ENCODE measurements at places on chromosomes 5 and 9. TPM values are rescaled to one million over a fixed set of nuclear protein-coding genes. Genes with fewer than 3 reads are reported as not detected.

GRCh38 chr5:18433336-18433735 is 799.1 kb downstream of the TAF11L14 start:
- no peaks in the 10 kb centered on the region for H3K27me3 ChIP-seq
- ATAC-seq, result no peak
- H3K36me3 ChIP-seq, result no peaks in the 10 kb centered on the region
- H3K4me3 ChIP-seq, result no peak overlapping the region
- H3K27ac ChIP-seq, result no peak overlapping the region

GRCh38 chr9:117737721-117738226 is 33.6 kb downstream of the TLR4 start:
- H3K27me3 ChIP-seq, result peaks cover 11% of the 10 kb centered on the region
- peaks cover 7% of the 10 kb centered on the region for H3K4me1 ChIP-seq
- H3K4me3 ChIP-seq, result no peak overlapping the region

DNA sequence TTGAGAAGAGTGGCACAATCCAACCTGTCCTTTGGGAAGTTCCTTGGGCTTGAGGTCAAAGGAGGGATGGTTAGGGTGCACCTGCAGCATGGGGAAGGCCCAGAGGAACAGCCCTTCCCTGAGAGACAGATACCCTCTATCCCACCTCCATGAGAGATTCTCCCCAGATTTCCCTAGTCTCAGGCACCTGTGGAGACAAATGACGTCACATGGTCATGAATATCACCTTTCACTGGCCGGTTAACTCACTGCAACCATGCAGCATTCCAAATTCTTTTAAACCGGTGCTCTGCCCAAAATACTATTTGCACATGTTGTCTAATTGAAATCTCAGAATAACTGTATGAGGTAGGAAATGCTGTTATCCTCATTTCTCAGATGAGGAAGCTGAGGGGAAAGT is 15.6 kb upstream of the TRIO start:
- no peaks in the 10 kb centered on the region for H3K27me3 ChIP-seq
- no peak overlapping the region for H3K27ac ChIP-seq
- no peaks in the 10 kb centered on the region for H3K36me3 ChIP-seq
- H3K4me1 ChIP-seq, result no peaks in the 10 kb centered on the region

TAF11L13 gene
- not detected for total RNA-seq

Data from gastroesophageal sphincter (tissue), 4 donors.